Kidney epithelial cell (primary cell): ENCODE measurements at places on chromosomes 13 and 19. TPM values are rescaled to one million over a fixed set of nuclear protein-coding genes. Genes with fewer than 3 reads are reported as not detected.

MYBPC2 gene
- total RNA-seq, result 0.21 TPM in 1 of 2 replicates, not detected in the other

APOE gene
- 89.0 and 98.1 TPM in 2 replicates for total RNA-seq

THSD1 gene
- 4.1 and 4.8 TPM in 2 replicates for total RNA-seq

SLC35E1 gene
- total RNA-seq, result 60.9 and 62.8 TPM in 2 replicates

KLK15 gene
- total RNA-seq, result not detected in 2 replicates

HOOK2 gene
- total RNA-seq, result 38.7 and 44.1 TPM in 2 replicates

C19orf67 gene
- total RNA-seq, result not detected in 2 replicates

POLRMT gene
- 47.6 and 50.0 TPM in 2 replicates for total RNA-seq

LRRC63 gene
- 0.34 and 0.42 TPM in 2 replicates for total RNA-seq

ZNF578 gene
- total RNA-seq, result 3.8 and 4.0 TPM in 2 replicates

ANGPTL8 gene
- total RNA-seq, result not detected in 2 replicates

IGFL2 gene
- total RNA-seq, result not detected in 2 replicates

PRTN3 gene
- total RNA-seq, result not detected in 2 replicates

RNF113B gene
- total RNA-seq, result not detected in 2 replicates

MTUS2 gene
- under 0.01 and 0.25 TPM in 2 replicates for total RNA-seq

GPR183 gene
- 0.14 and 0.71 TPM in 2 replicates for total RNA-seq

KLF16 gene
- total RNA-seq, result 11.4 and 15.3 TPM in 2 replicates

FCGBP gene
- total RNA-seq, result 0.17 and 0.89 TPM in 2 replicates
